ENCODE measurements at places on chromosomes 16 and 17. TPM values are rescaled to one million over a fixed set of nuclear protein-coding genes. Genes with fewer than 3 reads are reported as not detected.
A peak's percentile ranks its signal among the peaks of the same experiment; 100 is the strongest.

- peaks cover 2% of the 10 kb centered on the region for H3K4me1 ChIP-seq
- H3K27ac ChIP-seq, result no peak overlapping the region
- no peak overlapping the region for H3K4me3 ChIP-seq
- peaks cover 33% of the 10 kb centered on the region for H3K27me3 ChIP-seq
Observed at GRCh38 chr16:86292942-86293341, 217.4 kb upstream of the FOXF1 start.

DNA sequence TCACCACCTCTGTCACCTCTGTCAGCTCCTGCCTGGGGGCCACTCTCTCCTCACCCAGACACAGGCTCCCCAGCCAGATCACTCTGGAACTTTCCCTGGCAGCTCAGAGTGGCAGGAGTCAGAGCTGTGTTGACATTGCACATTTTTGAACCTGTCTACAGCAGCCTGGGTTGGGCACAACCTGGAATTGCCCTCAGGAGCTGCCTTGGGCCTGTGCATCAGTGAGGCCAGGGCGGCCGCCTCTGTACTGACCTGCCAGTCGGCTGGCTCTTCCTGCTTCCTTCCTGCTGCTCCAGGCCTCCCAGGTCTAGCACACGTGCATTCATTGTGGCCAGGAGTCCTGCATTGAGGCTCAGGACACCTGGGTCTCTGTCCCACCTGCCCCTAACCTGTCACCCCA is 14.2 kb upstream of the TMEM11 start:
- H3K4me1 ChIP-seq, result no peaks in the 10 kb centered on the region
- no peak overlapping the region for H3K4me3 ChIP-seq
- H3K36me3 ChIP-seq, result peaks cover 2% of the 10 kb centered on the region

DNA sequence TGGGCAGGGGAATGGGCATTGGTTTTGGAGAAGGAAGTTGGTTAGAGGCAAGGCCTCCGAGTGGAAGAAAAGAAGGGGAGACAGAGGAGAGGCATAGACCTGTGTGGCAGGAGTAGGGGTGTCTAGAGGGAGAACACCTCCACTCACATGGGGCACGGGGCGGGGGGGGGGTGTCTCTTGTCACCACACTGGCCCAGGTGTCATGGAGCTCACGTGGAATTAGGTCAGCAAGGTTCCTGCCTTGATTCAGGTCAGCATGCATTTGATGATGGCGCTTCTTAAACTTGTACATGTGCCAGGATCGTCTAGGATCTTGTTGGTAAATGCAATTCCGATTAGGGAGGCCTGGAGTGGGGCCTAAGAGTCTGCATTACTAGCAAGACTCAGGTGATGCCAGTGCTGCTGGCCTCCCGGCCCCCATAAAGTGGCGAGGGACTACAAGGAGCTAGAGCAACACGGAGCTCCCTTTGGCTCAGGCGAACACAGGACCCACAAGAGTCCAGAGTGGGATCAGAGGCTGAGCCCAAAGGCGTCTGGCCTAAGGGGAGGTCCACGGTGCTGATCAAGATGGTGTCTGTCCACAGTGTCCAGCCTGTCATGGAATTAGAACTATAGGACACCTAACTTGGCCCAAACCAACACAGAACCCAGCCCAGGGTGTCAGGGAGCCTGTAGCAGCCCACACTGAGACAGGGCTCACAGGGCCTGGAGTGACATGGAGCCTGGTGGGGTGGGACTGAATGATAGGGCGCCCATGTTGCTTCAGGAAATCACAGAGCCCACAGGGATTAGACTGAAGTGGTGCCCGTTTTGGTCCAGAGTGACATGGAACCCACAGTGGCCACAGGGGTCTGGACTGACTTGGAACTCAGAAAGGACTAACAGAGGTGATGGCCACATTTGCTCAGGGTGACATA is 16.7 kb downstream of the EPOP start:
- peaks cover 25% of the 10 kb centered on the region for H3K27me3 ChIP-seq
- no peak overlapping the region for H3K27ac ChIP-seq
- DNase-seq, result no peak

- no peaks in the 10 kb centered on the region for H3K27me3 ChIP-seq
- no peaks in the 10 kb centered on the region for H3K36me3 ChIP-seq
- H3K4me1 ChIP-seq, result no peaks in the 10 kb centered on the region
- no peak for DNase-seq
- no peak overlapping the region for H3K4me3 ChIP-seq
Observed at GRCh38 chr17:68349157-68349556, 57.9 kb downstream of the ARSG start.

KRT222 gene
- polyA plus RNA-seq, result 0.33 TPM

CETP gene
- polyA plus RNA-seq, result 0.19 TPM

- DNase-seq, result peak; percentile 47
- H3K4me3 ChIP-seq, result no peak overlapping the region
Observed at GRCh38 chr17:72726936-72727335, 365.6 kb downstream of the SLC39A11 start.

GRCh38 chr16:63466-63865 is 9.0 kb downstream of the RHBDF1 start:
- H3K4me3 ChIP-seq, result no peak overlapping the region
- H3K27me3 ChIP-seq, result no peaks in the 10 kb centered on the region
- H3K36me3 ChIP-seq, result peaks cover 64% of the 10 kb centered on the region

FGF11 gene
- polyA plus RNA-seq, result not detected

NEUROD2 gene
- polyA plus RNA-seq, result 0.25 TPM

GRCh38 chr17:76791053-76791980 is 53.4 kb downstream of the MFSD11 start:
- no peak overlapping the region for H3K27ac ChIP-seq
- H3K36me3 ChIP-seq, result no peaks in the 10 kb centered on the region

PVALEF gene
- not detected for polyA plus RNA-seq

PYY gene
- 0.35 TPM for polyA plus RNA-seq

DNA sequence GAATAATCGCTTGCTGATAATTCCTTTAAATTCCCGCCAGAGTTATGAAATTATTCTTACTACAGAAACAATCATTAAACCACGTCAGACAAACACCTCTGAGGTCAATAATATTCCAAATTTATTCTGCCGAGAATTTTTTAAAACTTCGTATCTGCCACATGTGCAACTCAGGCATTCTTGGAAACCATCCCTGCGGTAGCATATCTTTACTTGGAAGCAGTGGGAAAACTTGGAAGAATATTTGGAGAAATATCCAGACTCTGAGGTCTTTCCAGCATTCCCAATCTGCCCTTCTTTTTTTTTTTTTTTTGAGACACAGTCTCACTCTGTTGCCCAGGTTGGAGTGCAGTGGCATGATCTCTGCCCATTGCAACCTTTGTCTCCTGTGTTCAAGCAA is 2.0 kb upstream of the CCL11 start:
- H3K36me3 ChIP-seq, result no peaks in the 10 kb centered on the region
- DNase-seq, result no peak
- no peak overlapping the region for H3K4me3 ChIP-seq
- H3K27ac ChIP-seq, result no peak overlapping the region

GJC1 gene
- polyA plus RNA-seq, result 3.5 TPM

RNF167 gene
- polyA plus RNA-seq, result 73.3 TPM

GRCh38 chr17:4520894-4521600 is 22.4 kb downstream of the SPNS2 start:
- H3K36me3 ChIP-seq, result no peaks in the 10 kb centered on the region
- peak overlapping the region; percentile 84 for H3K27ac ChIP-seq
- no peaks in the 10 kb centered on the region for H3K27me3 ChIP-seq
- H3K4me3 ChIP-seq, result no peak overlapping the region
- peaks cover 61% of the 10 kb centered on the region for H3K4me1 ChIP-seq

- peak; percentile 51 for DNase-seq
- H3K4me1 ChIP-seq, result peaks cover 11% of the 10 kb centered on the region
- H3K27me3 ChIP-seq, result no peaks in the 10 kb centered on the region
- no peak overlapping the region for H3K27ac ChIP-seq
- H3K4me3 ChIP-seq, result no peak overlapping the region
Observed at GRCh38 chr16:57394444-57394843, 10.1 kb upstream of the CCL17 start.

DNA sequence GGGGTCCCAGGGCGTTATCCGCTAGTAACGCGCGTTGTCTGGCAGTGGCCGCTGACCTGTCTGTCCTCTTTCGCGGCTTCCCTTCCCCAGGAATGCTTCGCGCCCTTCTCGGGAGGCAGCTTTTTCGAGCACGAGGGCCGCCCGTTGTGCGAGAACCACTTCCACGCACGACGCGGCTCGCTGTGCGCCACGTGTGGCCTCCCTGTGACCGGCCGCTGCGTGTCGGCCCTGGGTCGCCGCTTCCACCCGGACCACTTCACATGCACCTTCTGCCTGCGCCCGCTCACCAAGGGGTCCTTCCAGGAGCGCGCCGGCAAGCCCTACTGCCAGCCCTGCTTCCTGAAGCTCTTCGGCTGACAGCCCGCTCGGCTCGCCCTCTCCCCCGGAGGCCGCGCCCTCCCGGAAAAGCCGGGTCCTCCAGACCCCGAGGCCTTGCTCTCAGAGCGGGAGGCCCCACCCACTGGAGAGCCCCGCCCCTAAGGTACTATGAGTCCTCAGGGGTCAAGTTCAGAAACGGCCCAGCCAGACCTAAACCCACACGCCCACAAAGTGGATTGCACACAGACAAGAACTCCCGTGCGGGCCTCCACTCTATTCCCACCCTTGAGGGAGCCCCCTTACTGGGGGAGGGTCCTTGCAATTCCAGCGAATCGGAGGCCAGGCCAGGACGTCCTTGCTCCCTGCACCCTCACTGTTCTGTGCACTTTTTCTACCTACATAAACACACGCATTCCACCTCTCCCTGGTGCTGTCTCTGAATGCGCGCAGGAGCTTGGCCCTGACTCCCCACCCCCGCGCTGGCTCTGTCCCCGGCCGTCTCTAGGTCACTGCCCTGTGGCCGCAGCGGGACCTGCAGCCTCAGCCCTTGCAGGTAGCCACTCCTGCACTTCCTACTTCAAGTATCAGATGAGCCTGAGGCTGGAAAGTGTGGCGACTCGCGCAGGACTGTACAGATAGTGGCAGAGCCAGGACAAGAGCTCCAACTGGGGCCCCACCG is 5.4 kb upstream of the SLC5A2 start:
- H3K27ac ChIP-seq, result peak overlapping the region; percentile 87
- H3K4me3 ChIP-seq, result peak overlapping the region; percentile 59
- no peaks in the 10 kb centered on the region for H3K27me3 ChIP-seq
- peaks cover 36% of the 10 kb centered on the region for H3K36me3 ChIP-seq

DNA sequence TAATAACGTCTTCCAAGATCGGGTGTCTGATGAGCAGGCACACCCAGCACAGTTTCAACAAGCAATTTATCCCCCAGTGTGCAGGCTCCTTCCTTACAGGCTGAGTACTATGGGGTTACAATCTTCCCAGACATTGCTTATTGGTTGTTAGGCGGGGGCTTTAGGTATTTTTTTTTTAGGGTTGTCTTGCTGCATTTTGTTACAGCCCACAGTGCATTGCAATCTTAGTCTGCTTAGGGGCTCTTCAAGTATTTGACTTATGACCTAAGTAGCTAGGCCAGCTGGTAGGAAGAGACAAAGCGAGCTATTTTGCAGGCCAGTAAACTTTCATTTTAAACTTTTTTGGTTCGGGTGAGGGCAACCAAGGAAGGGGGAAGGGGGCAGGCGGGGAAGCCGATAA is 5.8 kb downstream of the PLD6 start:
- H3K27ac ChIP-seq, result peak overlapping the region; percentile 50
- no peaks in the 10 kb centered on the region for H3K27me3 ChIP-seq
- peaks cover 8% of the 10 kb centered on the region for H3K36me3 ChIP-seq
- peaks cover 56% of the 10 kb centered on the region for H3K4me1 ChIP-seq

DNA sequence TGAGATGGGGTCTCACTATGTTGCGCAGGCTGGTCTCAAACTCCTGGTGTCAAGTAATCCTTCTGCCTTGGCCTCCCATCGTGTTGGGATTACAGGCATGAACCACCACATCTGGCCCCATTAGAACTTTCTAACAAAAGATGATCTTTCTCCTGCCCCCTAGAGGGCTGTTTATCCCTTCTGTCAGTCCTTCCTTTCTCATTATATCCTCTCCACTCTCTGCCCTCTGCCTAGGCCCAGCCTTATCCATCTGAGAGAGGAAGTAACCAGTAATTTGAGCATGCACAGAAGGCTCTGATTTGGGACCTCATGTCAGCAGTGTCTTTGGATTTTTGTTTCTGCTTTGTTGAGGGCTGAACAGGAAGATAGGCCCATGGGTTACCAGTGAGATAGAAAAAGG is 4.4 kb upstream of the DHX40 start:
- no peaks in the 10 kb centered on the region for H3K36me3 ChIP-seq
- no peak overlapping the region for H3K27ac ChIP-seq
- H3K4me1 ChIP-seq, result peaks cover 8% of the 10 kb centered on the region
- DNase-seq, result no peak
- no peak overlapping the region for H3K4me3 ChIP-seq

GRCh38 chr17:21388066-21388465 is 11.9 kb downstream of the KCNJ12 start:
- H3K4me3 ChIP-seq, result no peak overlapping the region
- no peak overlapping the region for H3K27ac ChIP-seq

DNA sequence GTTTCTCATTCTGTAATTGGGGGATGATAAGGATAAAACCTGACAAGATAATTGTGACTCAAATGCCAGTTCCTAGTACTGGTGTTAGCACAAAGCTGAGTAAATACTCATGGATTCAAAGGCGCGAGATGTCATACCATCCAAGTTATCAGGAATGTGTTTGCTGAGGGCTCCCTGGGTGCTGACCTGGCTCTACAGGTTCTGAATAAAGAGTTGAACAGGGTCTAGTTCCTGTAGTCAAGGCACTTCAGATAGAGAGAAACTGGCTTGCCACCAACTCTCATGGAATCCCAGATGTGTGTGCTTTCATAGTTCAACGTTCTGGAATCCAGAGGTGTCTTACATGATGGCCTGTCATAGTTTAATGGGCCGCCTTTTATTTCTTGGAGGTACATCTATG is 141.6 kb downstream of the PRKCA start:
- H3K27ac ChIP-seq, result no peak overlapping the region
- no peaks in the 10 kb centered on the region for H3K27me3 ChIP-seq
- H3K4me3 ChIP-seq, result no peak overlapping the region
- peaks cover 48% of the 10 kb centered on the region for H3K4me1 ChIP-seq

- no peak overlapping the region for H3K4me3 ChIP-seq
- peaks cover 11% of the 10 kb centered on the region for H3K36me3 ChIP-seq
- peaks cover 26% of the 10 kb centered on the region for H3K4me1 ChIP-seq
- no peaks in the 10 kb centered on the region for H3K27me3 ChIP-seq
- DNase-seq, result peak; percentile 68
Observed at GRCh38 chr16:47492428-47493377, 31.6 kb downstream of the PHKB start.

- no peaks in the 10 kb centered on the region for H3K36me3 ChIP-seq
- no peaks in the 10 kb centered on the region for H3K27me3 ChIP-seq
- no peaks in the 10 kb centered on the region for H3K4me1 ChIP-seq
- no peak overlapping the region for H3K4me3 ChIP-seq
- H3K27ac ChIP-seq, result no peak overlapping the region
Observed at GRCh38 chr16:64513871-64514270, 608.0 kb downstream of the CDH11 start.

RASL10B gene
- polyA plus RNA-seq, result 0.31 TPM

MRPL45 gene
- polyA plus RNA-seq, result 31.4 TPM

GRCh38 chr16:4640572-4641305 is 16.1 kb downstream of the MGRN1 start:
- H3K4me3 ChIP-seq, result no peak overlapping the region
- peak overlapping the region; percentile 56 for H3K27ac ChIP-seq
- peaks cover 50% of the 10 kb centered on the region for H3K4me1 ChIP-seq
- H3K36me3 ChIP-seq, result peaks cover 10% of the 10 kb centered on the region
- H3K27me3 ChIP-seq, result no peaks in the 10 kb centered on the region
